ENCODE measurements at places on chromosomes 16 and 17.
A peak's percentile ranks its signal among the peaks of the same experiment; 100 is the strongest.

DNA sequence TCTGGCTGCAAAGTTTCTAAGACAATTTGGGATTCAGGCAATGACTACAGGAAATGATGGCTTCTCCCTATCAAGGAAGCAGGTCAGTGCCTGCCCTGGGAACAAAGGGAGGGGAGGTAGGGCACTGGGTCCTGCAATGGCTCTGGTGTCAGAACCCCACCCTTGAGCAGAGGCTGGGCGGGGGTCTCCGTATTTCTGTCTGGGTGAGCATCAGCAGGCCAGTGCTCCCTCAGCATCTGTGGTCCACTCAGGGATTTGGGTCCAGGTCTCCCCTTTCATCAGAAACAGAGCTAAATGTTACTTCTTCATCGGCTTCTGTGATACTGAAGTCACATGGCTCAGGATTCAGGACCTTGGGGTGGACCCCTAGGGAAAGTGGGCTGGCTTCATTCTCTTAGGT is 195.5 kb upstream of the CDH5 start:
- no peak for DNase-seq

- DNase-seq: peak; percentile 77
Measured at GRCh38 chr16:88976366-88977017, 515 bp downstream of the CBFA2T3 start.

- DNase-seq: no peak
Measured at GRCh38 chr16:12546918-12547607, 256.6 kb downstream of the CPPED1 start.

DNA sequence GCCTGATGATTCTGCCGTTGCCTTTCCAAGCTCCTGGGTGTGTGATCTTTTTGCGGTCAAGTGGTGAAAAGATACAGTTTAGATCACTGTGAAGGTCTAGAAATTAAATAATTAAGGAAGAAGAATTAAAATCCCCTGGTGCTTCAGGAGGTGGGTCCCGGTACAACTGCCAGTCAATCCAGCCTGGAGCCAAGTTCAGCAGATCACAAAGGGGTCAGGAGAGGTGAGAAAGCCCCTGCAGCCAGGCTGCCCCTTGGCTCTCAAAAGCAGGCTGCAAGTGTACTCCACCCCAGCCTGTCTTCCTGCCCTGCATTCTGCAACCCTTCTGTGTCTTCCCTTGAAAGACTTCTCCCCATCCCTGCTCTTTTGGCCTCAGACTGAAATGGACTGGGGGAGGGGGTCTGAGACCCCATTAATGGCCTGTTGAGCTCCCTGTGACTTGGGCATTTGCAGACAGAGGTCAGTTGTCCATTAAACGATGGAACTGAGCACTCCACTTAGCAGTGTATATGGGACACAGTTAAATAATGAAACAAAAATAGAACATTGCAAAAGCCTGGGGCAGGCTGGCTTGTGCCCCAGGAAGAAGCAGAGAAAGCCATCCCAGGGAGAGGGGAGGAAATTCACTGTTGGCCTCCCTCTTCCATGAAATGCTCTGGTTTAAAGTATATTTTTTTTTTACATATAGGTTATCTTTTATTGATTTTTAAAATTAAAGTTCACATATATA is 15.1 kb downstream of the CACNG5 start:
- no peak for DNase-seq

DNA sequence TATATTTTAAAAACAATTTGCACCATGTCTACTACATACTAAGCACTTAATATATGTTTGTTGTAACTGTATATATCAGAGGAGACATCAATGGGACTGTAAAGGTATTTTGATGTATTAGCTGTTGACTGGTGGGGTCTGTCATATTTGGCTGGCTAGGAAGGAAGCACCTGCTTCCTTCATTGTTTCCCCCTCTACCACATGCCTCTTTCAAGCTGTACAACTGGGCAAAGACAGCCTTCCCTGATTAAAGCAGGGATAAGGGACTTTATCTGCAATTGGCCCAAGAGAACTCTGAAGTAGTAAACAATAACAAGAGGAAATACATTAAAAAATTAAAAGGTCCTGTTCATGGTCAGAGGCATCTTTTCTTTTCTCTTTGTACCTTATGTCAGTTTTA is 5.5 kb upstream of the SLFN12L start:
- no peak for DNase-seq

DNA sequence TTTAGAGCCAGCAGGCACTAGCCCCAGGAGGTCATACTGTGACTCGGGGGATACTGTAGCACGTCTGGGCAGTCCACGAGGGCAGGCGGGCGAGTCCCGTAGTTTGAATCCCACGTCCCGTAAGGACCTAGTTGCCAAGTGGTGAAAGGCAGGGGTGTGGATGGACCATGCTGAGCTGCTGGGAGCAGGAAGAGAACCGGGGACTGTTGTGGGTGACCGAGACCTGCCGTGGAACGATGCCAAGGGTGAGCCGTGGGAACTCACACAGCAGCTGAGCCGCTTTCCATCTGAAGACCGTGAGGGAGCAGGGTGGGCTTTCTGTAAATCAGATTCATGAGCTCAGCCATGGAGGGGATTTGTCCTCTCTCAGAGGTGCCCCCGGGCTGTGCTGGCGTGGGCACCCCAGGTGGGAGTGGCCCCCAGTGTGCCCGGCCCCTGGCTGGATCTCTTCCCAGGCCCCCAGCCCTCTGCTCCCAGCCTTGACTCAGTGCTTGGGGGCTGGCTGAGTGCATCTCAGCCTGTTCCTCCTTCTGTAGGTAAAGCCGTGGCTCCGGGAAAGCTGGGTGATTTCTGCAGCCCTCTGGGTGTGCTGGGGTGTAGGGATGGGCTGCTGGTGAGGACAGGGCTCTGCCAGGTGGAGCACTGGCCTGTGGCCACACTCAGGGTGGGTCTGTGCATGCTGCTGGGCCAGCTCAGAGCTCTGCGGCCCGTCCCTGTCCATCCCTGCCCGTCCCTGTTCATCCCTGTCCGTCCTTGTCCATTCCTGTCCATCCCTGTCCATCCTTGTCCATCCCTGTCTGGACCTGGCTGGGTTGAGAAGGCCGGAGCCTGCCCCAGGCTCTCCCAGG is 13.6 kb downstream of the ASPSCR1 start:
- peak; percentile 59 for DNase-seq

GRCh38 chr16:69338557-69339288 is 641 bp downstream of the COG8 start:
- no peak for DNase-seq

DNA sequence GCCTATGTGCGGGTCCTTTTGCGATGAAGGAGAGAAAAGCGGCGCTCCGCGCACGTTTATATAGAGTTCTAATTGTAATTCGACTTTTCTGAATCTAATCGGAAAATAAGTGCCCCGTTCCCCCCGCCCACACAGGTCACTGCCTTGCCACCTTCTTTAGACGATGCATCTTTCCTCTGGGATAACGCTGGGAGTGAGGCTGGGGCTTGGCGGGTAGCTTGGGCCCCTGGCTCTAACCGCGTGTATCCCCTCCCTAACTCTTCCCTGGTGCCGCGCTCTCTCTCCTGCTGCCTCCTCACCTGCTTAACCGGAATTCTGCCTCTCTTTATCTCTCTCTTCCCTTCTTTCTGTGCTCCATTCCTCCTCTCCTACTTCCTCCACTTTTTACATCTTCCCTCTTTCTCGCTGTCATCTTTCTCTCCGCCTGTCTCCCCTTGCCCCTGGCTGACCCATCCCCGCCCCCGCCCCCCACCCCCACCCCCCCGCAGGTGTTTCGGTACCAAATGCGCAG is 2.6 kb downstream of the LHX1 start:
- DNase-seq: no peak

GRCh38 chr17:19306160-19307111 is 56.1 kb downstream of the B9D1 start:
- DNase-seq: no peak

- no peak for DNase-seq
Measured at GRCh38 chr17:36608794-36609497, 7.6 kb downstream of the MRM1 start.

All from upper lobe of left lung (tissue), 6 donors.